Iris pigment epithelial cell (primary cell): ENCODE measurements at places on chromosomes 4 and X.

DNA sequence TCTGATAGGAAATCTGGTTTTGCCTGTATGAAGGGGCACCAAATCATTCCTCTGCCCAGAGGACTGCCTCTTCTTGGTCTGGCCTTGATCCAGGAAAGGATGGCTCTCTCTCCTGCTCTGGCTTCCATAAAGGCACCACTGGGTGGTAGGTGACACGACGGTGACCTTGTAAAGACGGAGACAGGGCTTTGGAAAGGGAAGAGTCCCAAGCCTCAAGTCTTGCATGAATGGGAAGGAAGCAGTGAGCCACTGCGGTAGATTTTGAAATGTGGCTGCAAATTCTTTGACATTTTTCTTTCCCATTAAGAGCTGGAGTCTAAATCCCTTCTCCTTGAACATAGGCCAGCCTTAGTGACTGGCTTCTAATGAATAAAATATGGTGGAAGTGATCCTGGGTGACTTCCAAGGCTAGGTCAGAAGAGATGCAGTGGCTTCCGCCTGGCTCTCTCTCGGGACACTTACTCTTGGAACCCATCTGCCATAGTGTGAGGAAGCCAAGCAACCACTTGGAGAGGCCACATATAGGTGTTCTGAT, 347.4 kb downstream of the BCOR start:
- DNase-seq, result no peak

DNA sequence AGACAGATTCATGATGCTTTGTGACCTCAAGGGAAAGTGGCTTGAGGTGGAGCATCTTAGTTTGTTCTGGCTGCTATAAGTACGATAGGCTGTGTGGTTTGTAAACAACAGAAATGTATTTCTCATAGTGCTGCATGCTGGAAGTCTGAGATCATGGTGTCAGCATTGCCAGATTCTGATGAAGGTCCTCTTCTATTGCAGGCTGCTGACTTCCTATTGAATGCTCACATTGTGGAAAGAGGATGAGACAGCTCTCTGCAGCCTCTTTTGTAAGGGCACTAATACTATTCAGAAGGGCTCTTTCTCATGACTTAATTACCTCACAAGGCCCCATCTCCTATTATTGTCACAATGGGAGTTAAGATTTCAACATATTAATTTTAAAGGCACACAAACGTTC, 1674.0 kb upstream of the PCDH7 start:
- peak; percentile 86 for DNase-seq

- DNase-seq, result no peak
Measured at GRCh38 chr4:65311120-65311519, 359.2 kb downstream of the EPHA5 start.

GRCh38 chr4:74367656-74368290, 2.8 kb downstream of the EREG start:
- no peak for DNase-seq

GRCh38 chr4:159433337-159433736, 330.5 kb downstream of the RAPGEF2 start:
- no peak for DNase-seq

- no peak for DNase-seq
Measured at GRCh38 chr4:8238036-8238511, 31.5 kb upstream of the HTRA3 start.

DNA sequence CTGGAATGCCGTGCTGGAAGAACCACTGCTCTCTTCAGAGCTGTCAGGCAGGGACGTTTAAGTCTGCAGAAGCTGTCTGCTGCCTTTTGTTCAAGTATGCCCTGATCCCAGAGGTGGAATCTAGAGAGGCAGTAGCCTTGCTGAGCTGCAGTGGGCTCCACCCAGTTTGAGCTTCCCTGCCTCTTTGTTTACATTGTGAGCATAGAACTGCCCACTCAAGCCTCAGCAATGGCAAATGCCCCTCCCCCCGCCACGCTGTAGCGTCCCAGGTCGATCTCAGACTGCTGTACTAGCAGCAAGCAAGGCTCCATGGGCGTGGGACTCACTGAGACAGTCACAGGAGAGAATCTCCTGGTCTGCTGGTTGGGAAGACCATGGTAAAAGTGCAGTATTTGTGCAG, 34.8 kb upstream of the MUC7 start:
- no peak for DNase-seq

- DNase-seq, result peak; percentile 48
Measured at GRCh38 chr4:1748465-1748995, 27.2 kb downstream of the TACC3 start.

- DNase-seq, result no peak
Measured at GRCh38 chr4:182705389-182705788, 211.8 kb downstream of the DCTD start.

GRCh38 chr4:37549041-37549440, 137.1 kb downstream of the RELL1 start:
- peak; percentile 80 for DNase-seq

- peak; percentile 26 for DNase-seq
Measured at GRCh38 chr4:40838742-40839141, 89.0 kb downstream of the NSUN7 start.

- no peak for DNase-seq
Measured at GRCh38 chr4:9841072-9841471, 59.6 kb downstream of the DRD5 start.

DNA sequence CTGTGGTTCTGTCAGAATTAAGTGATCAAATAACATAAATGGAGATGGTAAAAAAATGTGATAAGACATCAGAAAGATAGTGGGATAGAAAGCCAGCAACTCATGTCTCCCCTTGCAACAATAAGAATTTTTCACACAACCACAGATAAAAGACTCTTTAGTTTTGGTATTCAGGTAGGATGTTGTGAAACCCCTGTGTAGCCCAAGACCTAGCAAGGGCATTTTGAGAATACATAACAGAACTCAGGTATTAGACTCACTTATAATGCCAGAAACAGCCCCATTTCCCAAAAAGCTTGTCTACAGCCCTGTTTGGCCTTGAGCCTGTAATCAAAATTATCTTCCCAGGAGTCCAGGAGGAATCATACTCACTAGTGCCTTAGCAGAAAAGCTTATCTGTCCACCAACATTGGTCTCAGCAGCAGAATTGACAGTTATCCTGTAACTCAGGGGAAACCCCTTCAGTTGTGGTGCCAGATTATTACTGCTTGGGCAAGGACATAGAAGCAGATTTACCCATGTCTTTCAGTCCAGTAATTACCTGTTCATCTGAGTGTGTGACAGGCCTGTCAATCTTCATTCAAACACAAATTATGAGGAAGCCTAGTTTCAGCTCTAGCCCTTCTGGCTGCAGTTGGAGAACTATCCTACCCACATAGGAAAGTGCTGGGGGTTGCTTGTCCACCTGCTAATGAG, 41.0 kb upstream of the UGT2B17 start:
- DNase-seq, result no peak

DNA sequence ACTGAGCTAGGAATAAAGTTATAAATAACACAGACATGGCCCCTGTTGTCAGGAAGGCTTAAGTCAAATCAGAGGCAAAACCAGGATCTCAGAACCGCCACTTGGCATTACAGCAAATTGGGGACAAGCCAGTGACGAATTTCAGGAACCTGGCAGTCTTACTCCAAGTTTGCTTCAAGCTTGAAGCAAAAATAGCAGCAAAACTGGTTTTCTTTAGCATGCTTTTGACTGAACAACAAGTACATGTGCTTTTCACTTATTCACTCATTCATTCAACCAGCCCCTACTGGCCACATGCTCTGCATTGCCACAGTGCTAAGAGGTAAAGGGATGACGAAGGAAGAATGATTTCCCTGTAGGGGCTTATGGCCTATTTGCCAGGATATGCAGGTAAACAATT, 253.9 kb upstream of the PPARGC1A start:
- DNase-seq, result no peak

- DNase-seq, result no peak
Measured at GRCh38 chr4:26005764-26006163, 91.7 kb downstream of the SMIM20 start.

GRCh38 chr4:24896977-24897376, 15.9 kb downstream of the CCDC149 start:
- no peak for DNase-seq

DNA sequence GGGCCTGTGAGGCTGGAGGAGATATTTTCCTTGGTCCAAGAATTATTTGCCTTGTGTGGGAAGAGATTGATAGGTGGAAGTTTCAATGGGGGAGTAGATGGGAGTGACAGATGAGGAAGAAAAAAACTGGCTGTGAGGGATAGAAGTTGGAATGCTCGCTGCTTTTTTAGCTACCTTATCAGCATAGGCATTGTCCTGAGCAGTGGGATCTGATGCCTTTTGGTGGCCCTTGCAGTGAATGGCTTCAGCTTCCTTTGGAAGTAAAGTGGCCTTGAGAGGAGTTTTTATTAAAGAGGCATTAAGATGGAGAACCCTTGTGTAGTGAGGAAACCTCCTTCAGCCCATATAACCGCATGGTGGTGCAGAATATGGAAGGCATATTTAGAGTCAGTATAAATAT, 16.0 kb downstream of the KLKB1 start:
- DNase-seq, result no peak

- no peak for DNase-seq
Measured at GRCh38 chrX:74063426-74064155, 240.4 kb upstream of the ZCCHC13 start.

DNA sequence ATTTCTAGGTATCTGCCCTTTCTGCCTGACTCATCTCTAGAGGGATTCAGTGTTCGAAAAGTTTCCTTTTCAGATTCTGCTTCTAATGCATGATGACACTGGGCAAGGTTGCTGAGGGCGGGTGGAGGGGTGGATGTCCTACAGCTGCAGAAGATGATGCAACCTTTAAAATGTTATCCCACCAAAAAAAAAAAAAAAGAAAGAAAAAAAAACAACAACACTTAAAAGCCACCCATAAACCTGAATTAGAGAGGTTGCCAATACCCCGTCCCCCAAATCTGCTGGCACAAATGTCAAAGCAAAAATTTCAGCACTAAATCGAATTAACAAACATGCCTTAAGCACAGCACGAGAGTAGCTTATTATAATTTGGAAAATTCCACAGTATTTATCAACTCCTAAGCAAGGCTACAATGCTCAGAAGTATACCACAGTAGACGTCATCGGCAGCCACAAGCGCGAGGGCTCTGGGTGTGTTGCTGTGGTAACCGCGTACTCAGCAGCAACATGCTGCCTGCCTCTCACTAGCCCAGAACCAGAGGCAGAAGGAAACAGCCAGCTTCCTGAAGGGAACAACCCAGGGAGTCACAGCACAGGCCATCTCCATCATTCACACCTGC, 167.5 kb upstream of the MAP3K15 start:
- peak; percentile 94 for DNase-seq

- DNase-seq, result no peak
Measured at GRCh38 chr4:11597506-11597905, 168.8 kb upstream of the HS3ST1 start.

- DNase-seq, result no peak
Measured at GRCh38 chr4:29948858-29949257, 771.3 kb upstream of the PCDH7 start.

- peak; percentile 47 for DNase-seq
Measured at GRCh38 chr4:95095348-95095974, 337.7 kb downstream of the BMPR1B start.

GRCh38 chrX:23557070-23557469, 110.2 kb upstream of the PRDX4 start:
- peak; percentile 17 for DNase-seq

- DNase-seq, result peak; percentile 13
Measured at GRCh38 chr4:73345399-73345975, 58.6 kb upstream of the ALB start.

- DNase-seq, result peak; percentile 88
Measured at GRCh38 chr4:112857461-112857860, 192.0 kb upstream of the ANK2 start.

- DNase-seq, result no peak
Measured at GRCh38 chr4:81546777-81547176, 75.1 kb upstream of the RASGEF1B start.

GRCh38 chrX:120755066-120755846, 120.4 kb downstream of the CT47B1 start:
- DNase-seq, result no peak

DNA sequence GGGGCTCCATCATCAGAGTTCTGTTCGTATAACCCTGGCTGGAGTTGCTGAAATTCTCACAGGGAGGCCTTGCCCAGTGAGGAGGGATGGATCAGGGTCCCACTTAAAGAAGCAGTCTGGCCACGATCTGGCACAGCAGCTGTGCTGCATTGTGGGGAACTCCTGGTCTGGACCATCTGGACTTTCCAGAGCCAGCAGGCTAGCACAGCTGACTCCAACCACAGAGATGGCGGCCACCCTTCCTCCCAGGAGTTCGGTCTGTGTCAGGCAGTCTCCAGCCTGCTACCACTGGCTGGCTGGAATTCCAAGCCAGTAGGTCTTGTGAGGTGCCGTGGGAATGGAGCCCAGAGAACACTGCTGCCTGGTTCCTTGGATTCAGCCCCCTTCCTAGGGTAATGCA, 62.0 kb downstream of the SLAIN2 start:
- no peak for DNase-seq

DNA sequence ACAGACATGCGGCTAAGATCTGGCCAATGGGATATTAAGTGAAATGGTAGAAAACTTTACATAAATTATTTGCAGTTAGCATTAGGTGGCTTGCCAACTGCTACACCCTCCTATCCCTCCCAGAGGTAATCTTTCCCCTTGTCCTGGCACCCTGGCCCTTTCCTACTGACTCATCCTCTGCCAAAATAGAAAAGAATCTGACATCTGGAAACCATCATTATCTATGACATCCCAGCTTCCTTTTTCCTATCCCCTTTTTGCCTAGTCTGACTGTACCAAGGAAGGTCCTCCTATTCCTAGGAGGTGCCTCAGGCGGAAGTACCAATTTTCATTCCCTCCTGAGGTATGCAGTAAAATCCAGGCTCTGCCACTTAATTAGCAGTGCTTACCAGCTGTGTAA, 163.6 kb upstream of the KLF3 start:
- no peak for DNase-seq

GRCh38 chr4:17477774-17478472, 34.0 kb downstream of the QDPR start:
- no peak for DNase-seq

DNA sequence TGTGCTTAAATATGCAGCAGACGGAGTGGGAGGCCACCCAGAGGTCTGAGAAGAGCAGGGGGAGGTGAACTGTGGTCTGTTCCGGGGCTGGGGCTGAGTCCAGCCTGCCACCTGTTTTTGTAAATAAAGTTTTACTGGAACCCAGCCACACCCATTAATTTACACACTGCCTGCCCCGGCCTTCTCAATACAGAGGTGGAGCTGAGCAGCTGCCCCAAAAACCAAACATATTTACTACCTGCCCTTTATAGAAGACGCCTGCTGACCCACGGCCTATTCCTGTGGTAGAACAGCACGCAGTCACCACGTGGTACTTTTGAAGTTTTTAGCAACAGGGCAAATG, 45.9 kb downstream of the FGFRL1 start:
- no peak for DNase-seq

GRCh38 chr4:106268786-106269185, 47.2 kb downstream of the TBCK start:
- DNase-seq, result no peak

DNA sequence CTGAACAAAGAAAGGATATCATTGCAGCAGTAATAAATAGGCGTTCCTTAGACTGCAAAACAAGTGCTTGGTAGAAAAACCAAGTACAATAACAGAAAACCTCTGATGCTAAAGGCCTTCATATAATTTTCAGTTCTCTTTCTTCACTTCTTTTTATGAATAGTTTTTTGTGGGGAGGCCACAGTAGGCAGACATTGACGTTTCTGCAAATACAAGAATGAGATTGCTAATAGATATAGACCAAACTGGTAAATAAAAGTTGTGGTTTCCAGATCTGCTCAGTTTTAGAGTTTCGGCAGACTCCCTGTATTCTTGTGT, 57.0 kb upstream of the RAP1GDS1 start:
- no peak for DNase-seq
